NCI-H446 (cell line): ENCODE measurements at places on chromosomes 16 and 17.

- DNase-seq: no peak
Observed at GRCh38 chr17:31433091-31433790, 41.8 kb downstream of the RAB11FIP4 start.

- DNase-seq: no peak
Observed at GRCh38 chr16:58499615-58500351, at the start of gene NDRG4. Gene NDRG4 (plus strand): TSS chr16:58500143. CDS start chr16:58500249, 106 bp downstream.

- no peak for DNase-seq
Observed at GRCh38 chr17:15462976-15463772, 4.2 kb downstream of the CDRT4 start.

GRCh38 chr16:14148016-14148415, 76.9 kb downstream of the MRTFB start:
- no peak for DNase-seq

GRCh38 chr17:151886-152859, 14.8 kb downstream of the SCGB1C2 start:
- no peak for DNase-seq

DNA sequence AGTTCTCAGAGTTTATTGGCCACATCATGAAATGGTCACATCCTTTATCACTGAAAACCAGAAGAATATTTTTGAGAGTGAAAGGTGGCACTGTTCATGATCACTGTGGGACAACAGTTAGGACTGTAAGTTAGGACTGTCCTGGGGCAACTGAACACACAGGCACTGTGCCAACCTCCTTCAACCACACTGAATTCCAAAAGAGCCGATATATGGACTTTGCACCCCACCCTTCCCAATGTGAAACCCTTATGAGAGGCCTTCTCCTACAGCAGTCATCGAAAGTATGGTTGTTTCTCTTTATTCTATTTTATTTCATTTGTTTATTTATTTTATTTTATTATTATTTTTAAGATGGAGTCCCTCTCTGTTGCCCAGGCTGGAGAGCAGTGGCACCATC, 353.5 kb downstream of the TOX3 start:
- no peak for DNase-seq

DNA sequence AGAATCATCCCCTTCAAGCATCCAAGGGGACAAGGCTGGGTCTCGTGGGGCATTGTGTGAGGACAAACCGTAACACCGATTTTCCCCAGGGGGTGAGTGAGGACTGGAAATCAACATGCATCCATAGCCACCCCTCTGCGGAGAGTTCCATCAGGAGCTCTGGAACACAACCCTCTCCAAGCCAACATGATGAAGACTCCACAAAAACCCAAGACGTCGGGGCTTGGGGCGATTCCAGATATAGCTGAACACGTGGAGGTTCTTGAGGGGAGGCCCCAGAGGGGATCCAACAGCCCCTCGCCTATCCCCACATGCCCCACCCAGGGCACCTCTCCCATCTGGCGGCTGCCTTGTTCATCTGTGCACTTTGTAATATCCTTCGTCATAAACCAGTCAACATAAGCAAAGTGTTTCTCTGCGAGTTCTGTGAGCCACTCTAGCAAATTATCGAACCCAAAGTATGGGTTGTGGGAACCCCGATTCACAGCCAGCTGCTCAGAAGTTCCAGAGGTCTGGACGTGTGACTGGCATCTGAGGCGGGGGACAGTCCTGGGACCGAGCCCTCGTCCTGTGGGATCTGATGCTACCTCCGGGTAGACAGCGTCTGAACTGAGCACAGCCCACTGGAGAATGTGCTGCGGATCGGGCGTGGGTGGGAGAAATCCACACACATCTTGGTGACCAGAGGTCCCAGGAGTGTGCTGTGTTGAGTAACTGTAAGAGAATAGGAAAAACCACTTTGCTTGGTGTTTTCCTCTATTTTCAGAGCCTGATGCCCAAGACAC, 55.5 kb downstream of the RPH3AL start:
- DNase-seq: no peak

DNA sequence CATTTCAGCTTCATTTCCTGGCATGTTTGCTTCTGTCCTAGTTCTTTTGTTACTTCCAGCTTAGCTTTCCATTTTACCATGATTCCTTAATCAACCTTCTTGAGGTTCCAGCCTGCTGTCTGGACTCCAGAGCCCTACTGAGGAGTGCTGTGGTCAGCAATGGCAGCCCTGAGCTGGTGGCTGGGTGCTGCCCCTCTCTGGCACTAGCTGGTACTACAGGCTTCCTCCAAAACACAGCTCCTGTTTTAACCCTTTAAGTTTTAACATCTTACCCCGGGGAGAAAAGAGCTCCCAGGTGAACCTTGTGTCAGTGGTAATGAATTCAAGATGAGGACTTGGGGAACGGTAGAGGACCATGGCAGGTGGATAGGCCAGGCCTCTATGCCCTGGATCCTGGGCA, 395.5 kb downstream of the TMEM114 start:
- no peak for DNase-seq

DNA sequence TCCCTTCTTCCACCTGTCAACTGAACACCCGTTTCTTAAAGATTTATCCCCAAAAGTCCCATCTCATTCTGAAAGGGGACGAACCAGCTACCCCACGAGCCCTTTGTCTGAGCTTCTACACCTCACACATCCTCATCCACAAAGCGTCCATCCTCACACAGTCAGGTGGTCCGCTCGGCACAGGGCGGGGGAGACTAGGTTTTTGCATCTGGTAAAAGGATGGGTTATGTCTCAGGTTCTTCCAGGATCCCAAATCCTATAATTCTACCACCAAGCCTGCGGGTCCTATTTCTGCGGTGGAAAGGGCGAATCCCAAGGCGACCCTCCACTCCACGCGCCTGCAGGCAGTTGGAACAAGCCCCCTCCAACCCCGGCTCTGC, 458 bp downstream of the GFOD2 start:
- no peak for DNase-seq

DNA sequence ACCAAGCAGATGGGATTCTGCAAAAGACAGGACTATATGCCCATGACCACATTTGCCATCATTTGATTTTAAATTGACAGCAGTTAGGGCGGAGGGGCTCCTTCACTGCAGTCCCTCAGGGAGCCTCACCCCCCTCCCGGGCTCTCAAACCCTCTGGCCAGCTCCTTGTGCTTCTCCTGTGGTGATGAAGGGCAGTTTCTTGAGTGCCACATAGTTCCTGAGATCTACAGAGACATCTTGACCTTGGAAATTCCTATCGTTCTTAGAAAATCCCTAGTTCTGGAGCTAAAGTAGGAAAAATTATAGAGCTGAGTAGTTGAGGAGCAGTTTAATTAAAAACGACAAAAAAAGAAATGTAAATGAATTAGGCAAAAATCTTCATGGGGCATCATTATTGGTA, 231.5 kb downstream of the CCDC182 start:
- no peak for DNase-seq

DNA sequence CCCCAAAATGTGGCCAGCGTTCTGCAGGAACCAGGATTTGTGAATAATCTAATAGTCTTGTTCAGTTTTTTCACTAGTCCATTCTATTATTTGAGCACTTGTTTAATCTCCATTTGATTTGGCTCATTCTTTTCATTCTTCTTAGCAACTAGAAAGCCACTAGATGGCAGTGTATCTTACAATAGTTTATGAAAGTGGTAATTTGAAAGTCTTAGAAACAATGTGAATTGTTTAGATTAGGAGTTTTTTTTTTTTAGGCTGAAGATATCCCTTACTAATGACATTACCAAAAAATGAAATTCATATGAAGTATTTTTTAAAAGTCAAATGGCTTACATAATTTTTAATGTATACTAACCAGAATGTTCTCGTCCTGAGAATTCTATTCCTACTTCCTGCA, 6.7 kb downstream of the ERI2 start:
- DNase-seq: peak; percentile 47

DNA sequence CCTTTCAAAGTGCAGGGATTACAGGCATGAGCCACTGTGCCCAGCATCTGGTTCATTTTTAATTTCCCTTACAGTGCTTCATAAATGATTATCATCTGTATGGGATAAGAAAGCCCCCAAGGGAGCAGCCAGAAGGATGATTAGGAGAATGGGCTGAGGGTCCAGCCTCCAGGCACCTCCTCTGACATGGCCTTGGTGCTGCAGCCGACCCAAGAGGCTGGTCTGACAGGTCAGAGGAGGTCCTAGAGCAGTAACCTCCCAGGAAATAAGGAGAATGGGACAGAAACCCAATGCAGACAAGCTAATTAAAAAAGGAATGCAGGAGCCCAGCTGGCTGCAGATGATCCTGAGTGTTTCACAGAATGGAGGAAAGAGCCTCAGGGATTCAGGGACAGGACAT, 29.0 kb downstream of the MRC2 start:
- DNase-seq: no peak

GRCh38 chr16:3358871-3359270, 3.2 kb downstream of the OR2C1 start:
- DNase-seq: no peak

GRCh38 chr16:85462714-85463611, 150.2 kb upstream of the GSE1 start:
- no peak for DNase-seq

DNA sequence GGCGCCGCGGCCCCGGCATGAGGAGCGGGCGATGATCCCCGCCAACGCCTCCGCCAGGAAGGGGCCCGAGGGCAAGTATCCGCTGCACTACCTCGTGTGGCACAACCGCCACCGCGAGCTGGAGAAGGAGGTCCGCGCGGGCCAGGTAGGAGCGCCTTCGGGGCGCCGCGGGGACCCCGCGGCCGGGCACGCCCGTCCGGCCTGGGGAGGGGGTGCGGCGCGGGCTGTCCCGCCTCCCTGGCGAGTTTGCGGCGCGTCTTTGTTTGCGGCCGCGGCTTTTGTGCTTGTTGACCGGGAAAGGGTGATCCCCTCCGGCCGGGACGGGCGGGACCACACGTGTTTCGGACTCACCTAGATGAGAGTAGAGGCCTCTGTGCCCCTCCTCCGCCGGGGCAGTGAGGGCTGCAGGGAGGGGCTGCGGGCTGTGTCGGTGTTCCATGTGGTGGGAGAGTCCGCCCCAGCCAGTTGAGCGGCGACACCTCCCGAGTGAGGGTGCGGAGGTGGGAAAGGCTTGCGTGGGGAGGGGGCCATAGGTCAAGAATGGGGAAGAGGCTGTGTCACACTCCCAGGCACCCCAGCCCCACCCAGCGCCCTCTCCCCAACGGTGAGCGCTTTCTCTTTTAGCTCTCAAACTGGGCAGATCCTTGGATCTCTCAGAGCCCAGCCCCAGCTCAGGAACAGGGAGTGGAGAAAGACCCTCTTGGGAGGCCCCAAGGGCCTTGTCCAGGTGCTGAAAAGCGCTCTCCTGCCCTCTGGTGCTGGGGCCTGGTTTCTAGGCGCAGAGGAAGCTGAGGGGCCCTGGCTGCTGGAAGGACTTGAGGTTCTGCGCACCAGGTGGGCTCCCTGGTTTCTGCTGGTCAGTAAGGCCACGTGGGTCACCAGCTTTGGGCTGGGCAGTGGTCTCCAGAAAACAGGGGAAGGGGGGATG, 923 bp downstream of the ANKRD13B start:
- no peak for DNase-seq

- no peak for DNase-seq
Observed at GRCh38 chr16:81549547-81550431, 105.2 kb downstream of the CMIP start.

GRCh38 chr16:82995924-82996441, 369.2 kb downstream of the CDH13 start:
- DNase-seq: no peak

DNA sequence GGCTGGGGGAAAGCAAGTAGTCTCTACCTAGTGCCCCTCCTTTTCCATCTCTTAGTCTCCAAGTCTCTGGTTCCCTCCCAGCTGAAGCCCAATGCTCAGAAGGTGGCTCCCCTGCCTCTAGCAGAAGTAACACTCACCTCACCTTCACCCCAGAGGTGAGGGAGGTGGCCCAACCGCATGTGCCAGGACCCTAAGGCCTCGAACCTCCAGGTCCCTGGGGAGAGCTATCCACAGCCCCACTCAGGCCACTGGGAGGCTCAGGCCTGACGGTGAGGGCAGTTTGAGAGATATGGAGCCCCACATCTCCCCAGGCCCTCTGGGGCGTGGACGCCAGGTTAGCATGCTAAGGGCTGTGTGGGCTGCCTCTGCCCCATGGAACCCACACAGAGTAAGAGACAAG, 5.8 kb downstream of the CBLN1 start:
- no peak for DNase-seq

- no peak for DNase-seq
Observed at GRCh38 chr16:25988084-25988483, 296.3 kb downstream of the HS3ST4 start.

DNA sequence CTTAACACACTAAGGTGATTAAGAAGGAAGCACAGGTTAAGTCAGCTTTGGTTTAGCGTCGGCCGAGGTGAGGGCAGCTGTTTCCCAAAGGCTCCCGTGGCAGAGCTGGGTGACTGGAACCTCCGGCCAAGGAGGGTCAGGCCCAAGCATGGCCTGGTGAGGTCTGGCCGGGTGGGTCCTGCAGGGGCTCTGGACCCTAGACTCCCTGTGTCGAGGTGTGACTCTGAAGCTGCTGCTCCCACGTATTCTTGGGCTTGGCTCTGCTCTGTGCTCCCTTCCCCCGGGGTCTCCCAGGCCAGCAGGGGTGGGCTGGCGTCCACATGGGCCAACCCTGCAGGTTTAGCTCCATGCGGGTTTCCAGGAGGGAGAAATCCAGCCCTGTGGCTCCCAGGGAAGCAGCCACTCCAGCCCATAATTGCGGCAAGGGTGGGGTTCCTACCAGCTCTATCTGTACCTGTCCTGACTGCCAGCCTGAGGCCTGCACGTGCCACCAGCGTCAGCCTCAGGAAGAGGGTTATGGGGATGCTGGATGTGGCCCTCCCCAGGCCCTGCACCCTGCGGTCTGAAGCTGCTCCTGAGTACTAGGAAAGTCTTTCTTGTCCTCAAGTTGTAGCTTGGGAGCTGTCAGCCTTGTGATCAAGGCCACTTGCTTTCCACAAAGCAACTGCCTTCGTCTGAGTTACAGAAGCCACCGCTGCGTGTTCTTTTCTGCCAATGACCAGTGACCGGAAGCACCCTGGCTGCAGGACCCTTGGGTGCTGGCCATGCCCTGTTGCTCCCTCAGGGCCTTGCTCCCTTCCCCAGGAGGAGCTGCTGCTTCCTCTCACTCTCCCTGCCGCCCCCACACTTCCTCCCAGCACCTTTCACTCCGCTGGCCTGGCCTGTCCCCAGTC, 4.8 kb downstream of the CDK5R1 start:
- DNase-seq: no peak

DNA sequence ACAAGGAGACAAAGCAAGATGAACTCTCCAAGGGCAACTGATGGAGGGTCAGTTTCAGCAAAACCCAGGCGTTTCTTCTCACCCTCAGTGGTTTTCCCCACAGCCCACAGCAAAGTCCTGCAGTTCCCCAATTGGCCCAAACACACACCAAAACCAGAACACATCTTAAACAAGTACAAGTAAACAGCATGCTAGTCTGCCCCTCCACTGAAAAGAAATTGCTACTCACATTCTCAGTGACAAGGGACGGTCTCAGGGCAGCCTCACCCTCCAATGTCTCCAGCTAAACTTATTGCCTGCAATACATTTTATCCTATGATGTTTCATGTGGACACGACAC, 300.6 kb upstream of the IRX3 start:
- DNase-seq: no peak
